ENCODE measurements at places on chromosomes 12 and 14.
A peak's percentile ranks its signal among the peaks of the same experiment; 100 is the strongest.

DNA sequence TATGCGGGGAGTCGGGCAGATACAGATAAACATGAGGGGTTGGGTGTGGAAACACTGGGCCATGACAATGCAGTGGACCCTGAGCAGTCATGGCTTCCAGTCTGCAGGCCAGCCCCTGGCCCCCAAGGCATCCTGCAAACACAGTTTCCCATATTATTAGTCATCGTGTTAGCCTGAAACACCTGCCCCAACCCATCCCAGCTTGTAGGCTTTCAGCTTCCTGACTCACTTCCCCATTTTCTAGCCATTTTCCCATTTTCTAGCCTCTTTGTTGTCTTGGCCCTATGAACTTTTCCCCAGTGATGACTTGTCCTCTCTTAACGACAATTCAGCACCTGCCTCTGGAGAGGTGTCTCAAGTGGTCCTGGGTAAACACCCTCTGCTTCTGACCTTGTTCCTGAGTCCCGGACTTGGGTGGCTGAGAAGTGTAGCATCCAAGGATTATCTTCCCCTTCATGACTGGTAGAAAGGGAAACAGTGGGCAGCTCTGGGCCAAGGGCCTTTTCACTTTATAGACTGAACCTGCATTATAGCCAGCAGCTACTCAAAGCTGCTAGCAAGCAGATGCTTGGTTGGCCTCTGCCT is 4.3 kb upstream of the PGF start:
- H3K4me1 ChIP-seq, result peaks cover 6% of the 10 kb centered on the region
- no peak for DNase-seq
- no peaks in the 10 kb centered on the region for H3K27me3 ChIP-seq

- no peak for DNase-seq
- H3K27me3 ChIP-seq, result peaks cover 7% of the 10 kb centered on the region
- H3K36me3 ChIP-seq, result no peaks in the 10 kb centered on the region
- no peak overlapping the region for H3K27ac ChIP-seq
- H3K4me1 ChIP-seq, result no peaks in the 10 kb centered on the region
Observed at GRCh38 chr12:91542666-91543065, 360.0 kb upstream of the DCN start.

DNA sequence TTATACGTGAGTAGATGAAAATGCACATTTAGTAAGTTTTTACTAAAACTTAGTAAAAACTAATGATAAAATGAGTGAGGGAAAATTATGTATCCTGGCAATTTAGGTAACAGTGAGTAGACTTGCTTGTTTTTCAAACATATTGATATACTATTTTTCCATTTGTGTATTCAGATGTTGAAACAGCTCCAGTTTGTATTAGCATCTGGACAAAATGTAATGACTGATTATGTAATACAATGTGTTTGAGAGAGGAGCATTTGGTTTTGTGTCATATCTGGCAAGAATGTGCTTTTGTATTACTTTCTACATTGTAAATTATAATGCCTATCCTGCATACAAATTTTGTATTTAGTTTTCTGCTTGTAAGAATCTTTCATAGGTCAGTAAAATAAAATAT is 5.6 kb downstream of the CNOT2 start:
- no peak for DNase-seq
- no peaks in the 10 kb centered on the region for H3K36me3 ChIP-seq
- peaks cover 4% of the 10 kb centered on the region for H3K27me3 ChIP-seq

- no peak overlapping the region for H3K27ac ChIP-seq
- peaks cover 9% of the 10 kb centered on the region for H3K27me3 ChIP-seq
- H3K36me3 ChIP-seq, result no peaks in the 10 kb centered on the region
- H3K4me3 ChIP-seq, result no peak overlapping the region
- H3K4me1 ChIP-seq, result peaks cover 6% of the 10 kb centered on the region
- no peak for DNase-seq
Observed at GRCh38 chr12:127143020-127143419, 1124.0 kb upstream of the TMEM132C start.

GRCh38 chr14:52182853-52183252 is 84.6 kb upstream of the PTGDR start:
- peaks cover 50% of the 10 kb centered on the region for H3K4me1 ChIP-seq
- peaks cover 11% of the 10 kb centered on the region for H3K36me3 ChIP-seq
- DNase-seq, result peak; percentile 13

- H3K36me3 ChIP-seq, result no peaks in the 10 kb centered on the region
- H3K4me3 ChIP-seq, result no peak overlapping the region
- peaks cover 2% of the 10 kb centered on the region for H3K27me3 ChIP-seq
- H3K4me1 ChIP-seq, result no peaks in the 10 kb centered on the region
Observed at GRCh38 chr12:71548893-71549292, 109.3 kb downstream of the LGR5 start.

Data from immature natural killer cell (primary cell).